ENCODE measurements at places on chromosomes 16 and 17. TPM values are rescaled to one million over a fixed set of nuclear protein-coding genes. Genes with fewer than 3 reads are reported as not detected.
A peak's percentile ranks its signal among the peaks of the same experiment; 100 is the strongest.

GRCh38 chr17:1203967-1204291 is 24.1 kb upstream of the ABR start:
- no peaks in the 10 kb centered on the region for H3K4me1 ChIP-seq
- H3K27ac ChIP-seq, result peak overlapping the region; percentile 75
- no peaks in the 10 kb centered on the region for H3K27me3 ChIP-seq
- no peak for DNase-seq
- no peaks in the 10 kb centered on the region for H3K36me3 ChIP-seq

DNA sequence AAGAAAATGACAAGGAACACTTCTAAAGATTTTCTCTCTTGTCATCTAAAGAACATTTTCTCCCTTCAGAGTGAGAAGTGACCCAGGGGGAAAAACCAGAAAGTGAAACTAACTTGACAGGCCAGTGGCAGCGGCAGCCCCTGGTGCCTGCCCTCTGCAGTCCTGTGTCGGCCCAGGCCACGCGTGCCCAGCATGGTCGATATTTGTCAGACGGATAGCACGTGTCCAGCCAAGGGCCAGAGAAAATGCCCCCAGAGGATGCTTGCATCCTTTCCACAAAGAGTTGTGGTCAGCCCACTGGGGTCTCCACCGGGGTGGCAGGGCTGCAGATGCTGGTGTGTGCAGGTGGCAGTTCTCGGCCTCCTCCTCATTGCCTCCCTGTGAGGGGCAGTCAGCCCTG is 176.6 kb downstream of the RAB11FIP4 start:
- no peak for DNase-seq
- peak overlapping the region; percentile 32 for H3K27ac ChIP-seq
- peaks cover 25% of the 10 kb centered on the region for H3K4me1 ChIP-seq
- no peaks in the 10 kb centered on the region for H3K36me3 ChIP-seq
- no peak overlapping the region for H3K4me3 ChIP-seq

GRCh38 chr16:10517868-10518267 is 62.5 kb downstream of the EMP2 start:
- H3K4me1 ChIP-seq, result peaks cover 13% of the 10 kb centered on the region
- H3K27ac ChIP-seq, result no peak overlapping the region
- no peak overlapping the region for H3K4me3 ChIP-seq
- no peak for DNase-seq
- H3K27me3 ChIP-seq, result no peaks in the 10 kb centered on the region
- H3K36me3 ChIP-seq, result no peaks in the 10 kb centered on the region

DNA sequence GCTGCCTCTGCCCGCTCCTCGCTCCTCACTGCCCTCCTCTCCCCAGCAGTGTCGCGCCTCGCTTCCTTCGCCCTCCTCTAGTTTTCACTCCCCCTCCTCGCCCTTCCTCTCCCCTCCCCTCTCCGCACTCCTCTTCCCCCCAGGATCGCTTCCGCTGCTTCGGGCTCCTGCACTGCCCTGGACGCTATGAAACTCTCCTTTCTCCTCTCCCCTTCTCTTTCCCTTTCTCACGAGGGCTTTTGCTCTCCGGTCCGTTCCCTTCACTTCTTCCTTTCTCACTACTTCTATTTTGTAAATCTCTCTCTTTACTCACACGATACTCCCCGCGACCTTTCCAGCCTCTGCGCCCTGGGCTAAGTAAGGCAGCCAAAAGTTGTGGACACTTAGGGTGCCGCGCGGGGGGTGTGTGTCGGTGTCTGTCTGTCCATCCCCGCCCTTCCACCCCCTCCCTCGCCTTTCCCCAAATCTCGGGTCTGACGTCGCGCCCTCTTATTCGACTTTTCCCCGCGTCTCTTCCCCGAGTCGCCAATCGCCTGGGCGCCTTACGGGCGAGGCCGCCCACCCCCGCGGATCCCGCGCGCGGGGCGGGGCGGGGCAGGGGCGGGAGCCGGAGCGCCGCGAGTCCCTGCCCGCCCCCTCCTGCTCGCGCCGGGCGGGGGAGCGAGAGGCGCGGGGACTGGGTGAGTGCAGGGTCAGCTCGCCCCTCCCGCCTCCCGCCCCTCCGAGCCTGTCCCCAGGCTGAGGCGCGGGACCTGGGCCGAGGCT is at the start of gene IRX3:
Gene IRX3 (minus strand): TSS at position 422 of the 765 bp plus-strand sequence. CDS start 737 bp downstream, outside the sequence.
- peak within 1 kb of the TSS; percentile 94 for H3K4me3 ChIP-seq
- H3K36me3 ChIP-seq, result peaks cover 3% of the 10 kb centered on the region
- DNase-seq, result peak; percentile 90
- peak within 1 kb of the TSS; percentile 98 for H3K27ac ChIP-seq
- peaks cover 6% of the 10 kb centered on the region for H3K4me1 ChIP-seq
- peaks cover 20% of the 10 kb centered on the region for H3K27me3 ChIP-seq

DNA sequence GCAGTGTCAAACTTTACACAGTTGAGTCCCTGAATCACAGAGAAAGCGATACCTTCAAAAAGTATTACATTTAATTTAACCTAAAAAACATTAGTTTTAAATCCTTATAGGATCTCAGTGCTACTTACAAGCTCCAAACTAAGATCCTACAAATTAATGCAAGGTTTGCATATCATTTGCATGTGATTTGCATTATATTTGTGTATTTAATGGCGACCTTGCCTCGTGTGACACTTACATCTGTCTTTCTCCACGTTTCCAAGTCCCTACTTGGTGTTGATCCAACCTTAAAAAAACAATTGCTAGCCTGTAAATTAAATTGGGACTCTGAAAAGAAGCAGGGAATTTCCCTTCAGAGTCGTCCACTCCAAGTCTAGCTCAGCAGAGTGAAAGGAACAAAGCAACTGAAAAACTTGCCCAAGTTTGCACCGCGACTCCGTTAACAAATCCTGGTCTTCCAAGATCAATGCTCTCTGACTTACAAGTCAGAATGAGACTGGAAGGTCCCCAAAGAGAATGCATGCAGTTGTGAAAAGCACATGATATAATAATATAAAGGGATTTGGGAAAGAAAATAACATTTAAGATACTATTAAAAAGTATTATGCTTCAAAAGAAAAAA is 739 bp upstream of the FAM117A start:
- DNase-seq, result no peak
- H3K4me1 ChIP-seq, result peaks cover 29% of the 10 kb centered on the region
- H3K36me3 ChIP-seq, result no peaks in the 10 kb centered on the region
- peak overlapping the region; percentile 69 for H3K4me3 ChIP-seq
- peak overlapping the region; percentile 51 for H3K27ac ChIP-seq

DNA sequence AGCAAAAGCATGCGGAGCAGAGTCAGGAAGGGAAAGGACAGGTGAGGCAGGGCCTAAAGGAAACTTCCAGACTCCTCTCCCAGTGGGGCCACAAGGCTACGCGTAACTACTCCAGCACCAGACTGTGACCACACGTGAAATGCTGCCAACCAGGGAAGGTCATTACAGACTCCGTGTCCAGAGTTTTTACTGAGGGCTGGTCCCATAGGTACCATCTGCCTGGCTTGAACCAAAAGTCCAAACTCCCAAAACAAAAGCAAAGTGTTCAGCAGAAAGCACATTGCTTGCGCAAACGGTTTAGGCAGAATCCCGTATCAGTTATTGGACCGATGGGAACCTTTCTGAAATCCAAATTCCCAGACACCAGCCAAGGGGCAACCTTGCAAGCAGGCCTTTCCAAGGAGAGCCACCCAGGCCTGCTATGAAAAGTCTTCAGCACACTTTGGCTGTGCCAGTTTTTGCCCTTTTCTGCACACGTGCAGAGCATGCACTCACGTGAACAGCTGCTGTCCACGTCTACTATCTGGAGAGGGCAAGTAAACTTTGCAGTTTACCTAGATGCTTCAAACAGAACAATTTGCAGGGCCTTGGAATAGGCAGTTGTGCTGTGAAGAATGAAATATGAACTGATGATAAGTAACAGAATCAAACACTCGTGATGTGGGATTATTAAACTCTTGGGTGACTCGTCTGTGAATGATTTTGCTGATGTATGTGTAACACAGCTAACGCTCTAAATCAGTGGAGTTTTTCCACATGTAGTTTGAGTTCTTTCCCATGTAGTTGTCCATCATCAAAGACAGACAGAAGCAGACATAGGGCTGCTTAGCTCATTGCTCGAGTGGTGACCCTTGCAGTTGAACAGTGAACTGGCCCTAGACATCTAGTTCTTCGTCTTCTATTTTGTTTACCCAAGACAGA is 58.1 kb upstream of the CRISPLD2 start:
- H3K27ac ChIP-seq, result no peak overlapping the region
- H3K27me3 ChIP-seq, result no peaks in the 10 kb centered on the region
- no peaks in the 10 kb centered on the region for H3K4me1 ChIP-seq
- no peak for DNase-seq

DNA sequence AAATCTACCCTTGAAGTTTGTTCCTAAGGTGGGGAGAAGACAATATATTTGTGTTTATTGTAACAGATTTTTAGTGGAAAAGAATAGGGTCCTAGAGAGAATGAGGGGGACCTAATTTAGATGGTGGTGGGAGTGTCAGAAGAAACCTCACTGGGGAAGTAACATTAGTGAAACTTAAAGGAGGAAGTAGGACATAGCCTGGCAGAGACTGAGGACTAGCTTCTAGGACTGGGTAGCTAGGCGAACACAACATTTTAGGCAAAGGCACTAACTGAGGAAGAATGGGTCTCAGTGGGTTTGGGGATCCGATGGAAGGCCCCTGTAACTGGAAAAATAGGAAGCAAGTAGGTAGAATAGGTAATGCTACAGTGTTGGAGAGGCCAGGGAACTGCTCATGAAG is 4.2 kb upstream of the ARL2BP start:
- no peaks in the 10 kb centered on the region for H3K27me3 ChIP-seq
- H3K36me3 ChIP-seq, result peaks cover 46% of the 10 kb centered on the region
- H3K4me3 ChIP-seq, result no peak overlapping the region
- no peak overlapping the region for H3K27ac ChIP-seq
- H3K4me1 ChIP-seq, result peaks cover 4% of the 10 kb centered on the region

DNA sequence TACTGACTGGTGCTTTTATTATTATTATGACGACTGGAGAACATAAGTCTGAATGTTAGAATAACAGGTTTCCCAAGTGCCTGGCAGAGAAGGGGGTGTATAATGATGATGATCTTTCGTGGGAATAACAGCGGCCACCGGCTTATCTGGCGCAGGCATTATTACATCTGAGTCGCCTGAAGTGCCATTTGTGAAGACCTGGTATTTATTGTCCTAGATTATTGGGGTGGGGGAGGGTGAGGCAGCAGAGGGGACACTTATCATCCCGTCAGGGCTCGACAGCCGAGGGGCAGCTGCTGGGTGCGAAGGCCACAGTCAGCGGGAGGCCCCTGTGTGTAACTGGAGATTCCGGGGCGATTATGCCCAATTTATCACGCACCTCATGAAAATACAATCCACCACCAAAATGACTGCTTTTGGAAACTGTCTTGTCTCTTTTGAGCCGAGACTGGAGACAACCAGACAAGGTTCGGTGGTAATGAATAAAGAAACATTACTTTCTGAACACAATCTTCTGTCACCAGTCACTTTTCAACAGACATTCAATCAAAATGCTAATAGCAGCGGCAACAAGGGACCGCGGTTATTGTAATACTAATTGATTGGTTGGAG is 199.3 kb downstream of the CCDC182 start:
- peaks cover 33% of the 10 kb centered on the region for H3K4me1 ChIP-seq
- H3K27me3 ChIP-seq, result no peaks in the 10 kb centered on the region
- no peak for DNase-seq
- H3K36me3 ChIP-seq, result no peaks in the 10 kb centered on the region
- H3K4me3 ChIP-seq, result no peak overlapping the region

DNA sequence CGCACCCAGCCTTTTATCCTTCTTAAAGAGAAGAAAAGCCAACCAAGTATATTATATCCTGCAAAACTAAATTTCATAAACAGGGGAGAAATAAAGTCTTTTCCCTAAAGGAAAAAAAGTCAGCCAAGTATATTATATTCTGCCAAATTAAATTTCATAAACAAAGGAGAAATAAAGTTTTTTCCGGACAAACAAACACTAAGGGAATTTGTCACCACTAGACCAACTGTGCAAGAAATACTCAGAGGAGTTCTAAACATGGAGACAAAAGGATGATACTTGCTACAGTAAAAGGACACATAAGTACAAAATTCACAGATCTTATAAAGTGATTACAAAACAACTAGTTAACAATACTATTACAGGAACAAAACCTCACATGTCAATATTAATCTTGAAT is 14.4 kb upstream of the CCL18 start:
- H3K4me1 ChIP-seq, result no peaks in the 10 kb centered on the region
- peaks cover under 1% of the 10 kb centered on the region for H3K27me3 ChIP-seq
- DNase-seq, result no peak
- H3K36me3 ChIP-seq, result no peaks in the 10 kb centered on the region

GRCh38 chr16:85419503-85420408 is 193.4 kb upstream of the GSE1 start:
- no peaks in the 10 kb centered on the region for H3K27me3 ChIP-seq
- no peak overlapping the region for H3K27ac ChIP-seq
- peaks cover 7% of the 10 kb centered on the region for H3K4me1 ChIP-seq
- DNase-seq, result no peak
- H3K4me3 ChIP-seq, result no peak overlapping the region
- no peaks in the 10 kb centered on the region for H3K36me3 ChIP-seq

DNA sequence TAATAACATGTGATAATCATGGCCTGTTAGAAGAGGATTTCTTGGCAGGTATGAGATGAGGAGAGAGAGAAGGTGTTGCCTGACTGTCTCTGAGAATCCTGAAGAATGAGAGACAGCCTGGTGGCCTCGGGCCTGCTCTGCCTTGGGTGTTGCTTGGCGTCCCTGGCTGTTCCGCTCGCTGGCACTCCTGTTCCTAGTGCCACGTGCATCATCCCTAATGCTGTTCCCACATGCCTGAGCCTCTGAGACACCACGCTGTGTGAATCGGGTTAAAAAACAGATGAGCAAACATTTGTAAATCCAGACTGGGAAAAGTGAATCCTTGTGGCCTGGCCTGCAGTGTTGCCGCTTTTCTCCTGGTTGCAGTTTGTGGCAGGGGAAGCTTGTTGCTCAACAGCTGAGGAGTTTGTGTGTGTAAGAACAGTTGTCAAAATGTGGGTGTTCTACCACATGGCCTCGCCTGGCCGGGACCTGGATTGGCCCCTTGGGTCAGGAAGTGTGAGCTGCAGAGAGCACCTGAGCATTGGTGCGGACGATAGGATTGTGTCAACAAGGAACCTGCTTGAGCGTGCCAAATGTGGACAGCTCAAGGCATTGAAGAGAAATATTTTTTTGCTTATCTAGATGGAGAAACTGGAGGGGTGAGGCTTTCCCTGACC is 22.0 kb downstream of the UBN1 start:
- DNase-seq, result no peak
- H3K36me3 ChIP-seq, result peaks cover 19% of the 10 kb centered on the region
- H3K27me3 ChIP-seq, result no peaks in the 10 kb centered on the region
- H3K27ac ChIP-seq, result no peak overlapping the region

SULT1A4 gene
- 17.3 TPM for total RNA-seq

RPH3AL gene
- 9.4 TPM for total RNA-seq

FBXW10 gene
- total RNA-seq, result not detected

CTCF gene
- 25.3 TPM for total RNA-seq
